D721Med (cell line): ENCODE measurements at places on chromosomes 7 and 10.

- no peak for DNase-seq
Measured at GRCh38 chr7:92603089-92603445, 12.9 kb upstream of the FAM133B start.

DNA sequence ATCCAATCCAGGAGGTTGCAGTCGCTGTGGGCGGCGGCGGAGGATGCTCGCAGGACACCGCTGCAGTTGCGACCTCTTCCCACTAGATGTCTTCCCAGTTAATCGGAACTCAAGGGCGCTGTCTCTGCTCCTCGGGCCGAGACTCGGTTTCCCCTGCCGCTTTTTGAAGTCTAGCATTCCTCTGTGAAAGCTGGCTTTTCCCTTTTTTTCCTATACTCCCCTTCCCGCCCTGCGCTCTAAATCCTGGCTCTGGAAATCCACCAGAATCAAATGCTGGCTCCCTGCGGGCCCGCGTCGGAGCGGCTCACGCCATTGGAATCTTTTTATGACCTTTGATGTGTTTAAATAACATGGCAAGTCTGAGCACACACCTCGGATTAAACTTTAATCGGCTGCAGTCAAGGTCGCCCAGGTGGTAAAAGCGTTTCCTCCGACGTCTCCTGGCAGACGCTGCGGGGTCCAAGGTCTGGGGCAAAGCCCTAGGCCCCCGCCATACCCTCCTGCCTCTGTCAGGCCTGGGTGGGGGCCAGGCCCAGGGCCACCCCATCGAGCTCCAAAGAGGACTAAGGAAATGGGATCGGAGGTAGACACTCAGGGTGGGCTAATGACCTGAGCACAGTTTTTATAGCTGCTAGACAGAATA, 10.7 kb upstream of the HOXA13 start:
- no peak for DNase-seq

DNA sequence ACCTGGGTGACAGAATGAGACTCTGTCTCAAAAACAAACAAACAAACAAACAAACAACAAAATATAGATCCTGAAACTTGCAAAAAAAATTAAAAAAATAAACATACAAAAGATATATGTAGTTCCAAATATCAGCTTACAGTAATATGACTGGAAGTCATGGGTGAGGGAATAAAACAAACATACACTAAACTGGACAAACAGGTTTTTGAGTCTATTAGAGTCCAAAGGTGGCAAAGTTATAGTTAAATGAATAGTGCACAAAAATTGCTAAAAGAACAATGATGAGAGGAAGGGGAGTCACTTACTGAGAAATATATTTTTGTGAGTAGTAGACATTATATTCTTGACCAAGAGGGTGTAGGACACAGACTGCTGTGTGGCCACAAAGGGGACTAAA, 16.7 kb upstream of the RSBN1L start:
- no peak for DNase-seq

- DNase-seq: no peak
Measured at GRCh38 chr7:52525772-52526341, 509.6 kb upstream of the POM121L12 start.
